ENCODE measurements at places on chromosomes 1 and 21. TPM values are rescaled to one million over a fixed set of nuclear protein-coding genes. Genes with fewer than 3 reads are reported as not detected.

Gene RNU1-4
- under 0.01 TPM for total RNA-seq

Gene IVL
- total RNA-seq = not detected

Gene CHI3L1
- 18.8 TPM for total RNA-seq

Gene CNKSR1
- 2.6 TPM for total RNA-seq

Gene IL6R
- total RNA-seq = 53.7 TPM

Gene OR2T35
- total RNA-seq = not detected

Gene KCNJ10
- total RNA-seq = 8.1 TPM

Gene INSRR
- total RNA-seq = 0.21 TPM

Gene EDN2
- total RNA-seq = not detected

Gene SLFNL1
- total RNA-seq = 2.4 TPM

Gene NPR1
- 87.5 TPM for total RNA-seq

Gene ZNF648
- total RNA-seq = 0.84 TPM

Gene RAB7B
- total RNA-seq = 1.7 TPM

Gene SETSIP
- not detected for total RNA-seq

Gene AMIGO1
- total RNA-seq = 10.3 TPM

Gene CLCA2
- total RNA-seq = not detected

Gene HRNR
- total RNA-seq = not detected

Gene VSIG8
- not detected for total RNA-seq

Gene KRTAP7-1
- total RNA-seq = not detected

Gene OR1C1
- total RNA-seq = not detected

Gene SPATA17
- 0.98 TPM for total RNA-seq

Gene A3GALT2
- total RNA-seq = not detected

Gene SUSD4
- not detected for total RNA-seq

Gene PRXL2B
- total RNA-seq = 14.4 TPM

Gene RIPPLY3
- total RNA-seq = not detected

Gene CR1L
- 1.0 TPM for total RNA-seq

Gene SRSF11
- total RNA-seq = 179 TPM

Gene SAMD11
- total RNA-seq = 2.6 TPM

Gene FAAH
- total RNA-seq = 42.3 TPM

Gene LORICRIN
- total RNA-seq = not detected

Gene TMIGD3
- total RNA-seq = 3.7 TPM

Gene GPR25
- total RNA-seq = not detected

Gene PARK7
- total RNA-seq = 189 TPM

Gene IL23R
- total RNA-seq = not detected

Gene KCNT2
- total RNA-seq = 9.0 TPM

Gene CCDC30
- 13.3 TPM for total RNA-seq

Gene LHX8
- total RNA-seq = not detected

Gene CSF3R
- 18.0 TPM for total RNA-seq

Gene THEM5
- total RNA-seq = not detected

Gene LCA5L
- not detected for total RNA-seq

Gene OR2L5
- not detected for total RNA-seq

Gene CFHR4
- total RNA-seq = 1.8 TPM

Gene NEK2
- total RNA-seq = not detected

Gene CFAP74
- total RNA-seq = not detected

Gene CD1C
- total RNA-seq = not detected

Gene C4BPB
- not detected for total RNA-seq

Gene TEDDM1
- total RNA-seq = not detected

Gene SERPINC1
- total RNA-seq = not detected

Gene CYYR1
- 10.0 TPM for total RNA-seq
